Activated CD4-positive, CD25-positive, alpha-beta regulatory T cell treated with anti-CD3 and anti-CD28 coated beads, Interleukin-2, amount 50 U/mL, for 72 hours (primary cell): ENCODE measurements at places on chromosomes 4 and X.

- no peak for DNase-seq
Observed at GRCh38 chrX:118755633-118756032, 28.2 kb downstream of the IL13RA1 start.

GRCh38 chr4:16682975-16683374, 215.5 kb downstream of the LDB2 start:
- DNase-seq, result no peak

GRCh38 chr4:76897536-76898384, at the start of gene SOWAHB:
TSS of gene SOWAHB (minus strand) at chr4:76898144. CDS start at chr4:76897849, 295 bp downstream.
- peak; percentile 33 for DNase-seq

- no peak for DNase-seq
Observed at GRCh38 chrX:31929366-31929765, 857.5 kb upstream of the FTHL17 start.

- DNase-seq, result no peak
Observed at GRCh38 chrX:34146906-34147305, 14.8 kb upstream of the FAM47A start.

DNA sequence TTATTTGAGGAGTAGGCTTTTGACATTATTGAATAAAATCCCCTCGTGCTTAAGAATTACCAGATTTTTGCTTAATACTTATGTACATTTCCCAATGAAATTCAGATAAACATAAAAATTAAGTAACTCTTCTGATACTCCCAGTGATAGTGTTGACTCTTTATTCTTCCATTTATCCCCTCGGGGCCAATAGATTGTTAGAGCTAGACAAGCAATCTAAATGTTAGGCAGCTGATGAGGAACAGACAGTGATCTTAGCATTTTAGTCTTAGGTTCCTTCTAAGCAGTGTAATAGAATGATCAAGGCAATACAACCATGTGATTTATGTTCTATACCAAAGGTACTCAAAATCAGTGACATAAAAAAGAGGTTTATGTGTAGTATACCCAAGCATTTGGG, 68.7 kb downstream of the USP9X start:
- DNase-seq, result no peak

DNA sequence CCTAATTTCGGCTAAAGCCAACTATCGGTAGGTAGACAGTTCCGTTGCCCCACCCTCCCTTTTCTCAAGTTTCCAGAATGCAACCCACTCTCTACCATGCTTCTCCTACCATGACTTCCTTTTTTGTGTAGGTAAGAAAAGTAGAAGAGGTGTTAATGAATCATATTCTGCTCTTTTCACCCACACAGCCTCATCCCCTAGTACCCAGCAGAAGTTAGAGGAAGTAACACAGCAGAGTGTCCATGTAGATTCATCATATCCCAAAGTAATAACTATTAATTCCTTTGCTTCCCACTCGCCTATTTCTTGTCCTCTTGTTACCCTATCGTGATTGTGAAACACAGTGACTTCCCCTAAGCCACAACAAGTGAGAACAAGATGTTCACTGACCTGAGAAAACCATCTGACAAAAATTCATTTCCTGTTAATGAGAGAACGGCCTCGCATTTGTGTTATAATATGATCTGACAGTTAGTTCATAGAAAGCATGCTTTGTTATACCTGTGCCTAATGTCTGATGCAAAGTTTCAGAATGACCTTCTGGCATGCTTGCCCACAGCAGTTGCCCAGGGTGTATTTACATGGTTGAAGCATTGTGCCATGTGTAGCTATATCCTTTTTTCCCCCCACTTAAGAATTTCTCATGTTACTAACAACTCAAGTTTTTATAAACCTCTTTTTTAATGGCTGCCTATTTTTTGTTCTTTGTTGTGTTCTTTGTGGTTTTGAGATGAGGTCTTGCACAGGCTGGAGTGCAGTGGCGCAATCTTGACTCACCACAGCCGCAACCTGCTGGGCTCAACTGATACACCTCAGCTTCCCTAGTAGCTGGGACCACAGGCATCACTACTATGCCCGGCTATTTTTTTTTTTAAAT, 185.6 kb downstream of the RAP1GDS1 start:
- DNase-seq, result peak; percentile 47

DNA sequence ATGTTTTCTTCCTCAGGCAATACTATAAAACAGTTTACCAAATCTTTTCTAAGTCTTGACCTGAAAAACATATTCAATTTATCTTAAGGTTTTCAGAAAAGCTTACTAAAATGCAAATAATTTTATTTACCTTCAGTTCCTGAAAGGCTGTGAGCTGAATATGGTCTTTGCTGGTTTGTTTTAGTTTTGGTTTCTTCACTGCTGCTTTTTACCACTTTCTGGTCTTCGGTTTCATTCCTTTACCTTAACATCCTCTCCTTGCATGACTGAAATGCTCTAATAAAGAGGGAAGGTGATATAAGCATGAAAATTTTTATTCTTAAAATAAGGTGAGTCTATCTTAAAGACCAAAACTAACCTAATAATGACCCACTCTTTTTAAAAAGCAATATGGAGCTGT, 97.1 kb upstream of the NRK start:
- no peak for DNase-seq

DNA sequence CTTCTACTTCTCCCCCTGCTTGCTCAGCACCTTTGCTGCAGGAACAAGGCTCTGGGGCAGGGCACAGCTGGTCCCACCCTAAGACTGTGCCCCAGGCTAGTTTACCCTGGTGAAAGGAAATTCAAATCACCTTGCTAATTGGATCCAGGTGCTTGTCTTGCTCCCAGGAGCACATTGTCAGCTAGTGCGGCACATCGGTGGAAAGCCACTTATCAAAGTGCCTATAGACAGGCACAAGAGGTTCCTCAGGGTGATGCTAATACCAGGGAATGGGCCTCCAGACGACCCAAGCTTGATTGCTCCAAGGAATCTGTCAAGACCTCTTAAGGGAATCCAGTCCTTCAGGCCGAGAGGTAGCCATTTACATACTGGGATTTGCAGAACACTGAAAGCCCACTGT, 64.5 kb upstream of the PRPS1 start:
- no peak for DNase-seq

DNA sequence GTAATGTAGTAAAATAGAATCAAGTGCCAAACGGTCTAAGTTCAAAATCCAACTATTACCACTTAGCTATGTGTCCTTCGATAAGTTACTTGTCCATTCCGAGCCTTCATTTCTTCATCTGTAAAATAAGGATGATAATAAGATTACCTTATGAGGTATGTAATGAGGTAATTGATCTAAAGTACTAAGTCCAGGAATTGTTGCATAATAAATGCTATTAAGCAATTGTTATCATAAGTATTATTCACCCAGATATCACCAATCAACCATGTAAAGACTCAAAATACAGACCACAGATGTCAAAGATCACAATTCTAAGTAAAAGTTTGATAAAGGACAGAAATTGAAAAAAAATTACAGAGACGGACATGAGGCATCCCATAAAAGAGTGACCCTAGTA, 168.4 kb upstream of the POU3F4 start:
- no peak for DNase-seq

GRCh38 chr4:168993714-168994510, 16.1 kb downstream of the CBR4 start:
- no peak for DNase-seq

DNA sequence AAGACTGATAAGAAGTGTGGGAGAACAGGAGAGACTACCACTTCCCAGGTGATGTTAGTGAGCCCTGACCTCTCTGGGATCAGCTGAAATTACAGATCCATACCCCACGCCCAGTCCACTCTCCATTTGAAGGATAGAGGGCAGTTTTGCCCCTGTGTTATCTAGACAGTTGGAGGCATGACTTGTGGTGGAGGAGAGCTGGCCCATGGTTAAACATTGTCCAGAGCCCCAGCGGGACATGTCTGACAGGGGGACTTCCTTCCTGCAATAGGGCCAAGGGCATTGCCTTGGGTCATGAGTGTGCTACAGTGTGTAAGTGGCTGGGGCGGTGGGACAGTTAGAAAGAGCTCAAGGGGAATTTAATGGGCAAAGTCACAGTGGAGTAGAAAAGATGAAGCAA, 181.1 kb downstream of the MID1IP1 start:
- no peak for DNase-seq

GRCh38 chr4:112545346-112545745, 29.4 kb upstream of the NEUROG2 start:
- DNase-seq, result no peak

GRCh38 chrX:8404471-8404870, 60.2 kb upstream of the VCX3B start:
- no peak for DNase-seq

- no peak for DNase-seq
Observed at GRCh38 chrX:110794601-110795000, 1.0 kb downstream of the CHRDL1 start.

- DNase-seq, result no peak
Observed at GRCh38 chr4:121237069-121237399, 72.9 kb upstream of the TNIP3 start.

DNA sequence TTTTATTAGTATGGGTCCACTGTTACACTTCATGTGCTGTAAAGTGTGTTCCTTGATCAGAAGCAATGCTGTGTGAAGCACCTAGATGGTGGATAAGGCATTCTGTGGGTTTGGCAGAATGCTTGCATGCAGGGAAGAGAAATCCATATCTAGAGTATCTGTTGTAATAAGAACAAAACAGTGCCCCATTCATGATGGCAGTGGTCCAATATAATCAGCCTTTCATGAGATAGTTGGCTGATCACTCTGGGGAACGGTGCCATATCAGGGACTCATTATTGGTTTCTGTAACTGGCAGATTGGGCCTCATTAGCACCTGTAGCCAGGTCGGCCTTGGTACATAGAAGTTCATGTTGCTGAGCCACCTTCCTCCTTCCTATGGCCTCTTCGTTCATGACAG, 28.7 kb downstream of the STIM2 start:
- DNase-seq, result no peak

DNA sequence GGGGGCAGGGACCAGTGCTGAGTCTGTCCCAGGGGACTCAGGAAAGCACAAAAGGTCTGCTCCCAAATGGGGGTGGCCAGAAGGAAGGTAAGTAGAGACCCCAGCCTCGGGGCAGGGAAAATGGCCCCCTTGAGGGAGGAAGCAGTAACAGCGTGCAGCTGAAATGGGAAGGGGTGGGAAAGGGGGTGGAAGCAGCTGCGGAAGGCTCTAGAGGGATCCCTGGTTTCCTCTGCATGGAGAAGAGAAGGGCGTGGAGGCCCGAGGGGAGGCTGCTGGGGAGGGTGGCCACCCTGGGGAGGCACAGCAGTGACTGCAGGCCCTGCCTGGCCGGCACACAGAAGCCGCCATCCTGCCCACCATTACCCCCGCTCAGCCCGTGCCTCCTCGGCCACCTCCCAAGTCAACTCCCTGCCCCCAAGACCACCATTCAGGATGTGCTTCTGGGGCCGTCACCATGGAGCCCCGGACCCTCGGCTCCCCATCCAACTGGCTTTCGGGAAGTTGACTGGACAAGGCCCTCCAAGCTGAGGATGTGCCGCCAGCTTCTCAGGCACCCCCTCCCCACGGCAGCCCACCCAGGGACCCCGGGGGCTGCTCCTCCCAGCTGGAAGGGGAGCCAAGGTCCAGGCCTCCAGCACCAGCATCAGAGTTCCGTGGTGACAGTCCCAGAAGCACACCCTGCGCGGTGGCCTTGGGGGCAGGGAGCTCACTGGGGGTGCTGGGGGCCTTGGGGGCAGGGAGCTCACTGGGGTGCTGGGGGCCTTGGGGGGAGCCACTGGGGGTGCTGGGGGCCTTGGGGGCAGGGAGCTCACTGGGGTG, 23.6 kb downstream of the CFAP99 start:
- DNase-seq, result peak; percentile 27

GRCh38 chrX:1885116-1885515, 270.3 kb downstream of the ASMT start:
- no peak for DNase-seq

DNA sequence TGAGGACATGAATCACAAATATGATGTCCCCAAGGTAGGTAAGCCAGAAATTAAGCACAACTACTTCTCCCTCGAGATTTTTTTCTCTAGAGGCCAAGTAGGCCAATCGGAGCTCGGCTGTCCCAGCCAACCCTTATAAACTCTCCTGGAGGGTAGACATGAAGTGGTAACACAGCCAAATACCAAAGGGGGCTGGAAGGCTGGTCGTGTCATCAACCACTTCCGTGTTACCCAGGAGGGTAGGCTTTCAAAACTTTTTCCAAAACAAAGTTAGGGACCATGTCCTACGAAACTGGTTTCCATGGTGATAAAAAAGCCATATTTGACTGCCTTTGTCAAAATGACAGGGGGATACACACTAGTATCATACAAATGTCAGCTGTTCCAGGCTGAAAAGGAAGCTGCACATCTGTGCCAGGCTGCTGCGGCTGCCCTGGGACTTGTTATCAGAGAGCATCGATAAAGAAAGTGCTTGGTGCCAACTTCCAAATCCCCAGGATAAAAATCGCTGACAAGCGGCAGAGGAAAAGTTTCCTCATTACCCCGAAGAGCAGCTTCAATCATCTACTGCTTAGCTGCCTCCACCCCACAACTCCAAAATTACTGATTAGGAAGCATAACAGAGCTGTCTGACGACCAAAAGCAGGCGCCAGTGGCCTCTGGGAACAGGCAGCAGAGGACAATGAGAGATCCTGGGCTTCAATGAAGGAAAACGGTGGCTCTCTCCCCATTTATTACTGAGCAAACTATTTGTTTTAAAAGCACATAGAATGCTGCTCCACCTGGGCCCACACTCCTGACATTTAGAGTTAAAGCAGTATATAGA, 20.8 kb downstream of the BCOR start:
- DNase-seq, result no peak

DNA sequence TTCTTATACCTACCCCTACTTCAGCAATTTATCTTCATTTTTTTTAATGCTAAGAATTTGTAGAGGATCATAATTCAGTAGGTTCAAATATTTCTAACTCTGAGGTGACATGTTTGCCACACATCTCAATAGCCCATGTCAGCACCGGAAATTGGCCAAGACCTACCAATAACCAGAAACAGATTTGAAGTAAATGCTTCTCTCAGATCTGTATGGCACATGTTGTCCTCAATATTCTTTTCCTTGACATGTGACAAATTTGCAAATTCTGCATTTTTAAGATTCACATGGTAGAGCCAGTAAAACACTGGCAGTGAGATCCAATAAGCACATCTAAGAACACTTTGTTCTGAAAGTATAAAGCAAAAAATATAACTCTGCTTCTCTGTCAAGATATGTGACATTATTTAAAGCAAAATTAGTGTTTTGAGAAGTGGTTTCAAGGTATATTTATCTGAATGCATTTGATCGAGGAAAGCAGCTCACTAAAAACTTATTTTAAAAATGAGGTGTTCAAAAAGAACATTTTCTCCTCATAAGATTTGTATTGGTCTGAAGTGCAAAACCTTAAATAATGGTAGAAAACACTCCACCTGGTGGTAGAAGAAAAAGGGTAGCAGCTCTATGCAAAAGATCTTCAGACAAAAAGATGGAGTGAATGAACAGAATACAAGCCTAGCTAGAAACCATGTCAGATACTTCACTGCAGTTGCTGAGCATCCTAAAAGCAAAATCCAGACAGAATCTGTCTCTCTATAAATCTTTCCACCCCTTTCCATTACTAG, 513.8 kb upstream of the FAM241A start:
- DNase-seq, result no peak
